ENCODE measurements at places on chromosomes 13 and 19. TPM values are rescaled to one million over a fixed set of nuclear protein-coding genes. Genes with fewer than 3 reads are reported as not detected.

DNA sequence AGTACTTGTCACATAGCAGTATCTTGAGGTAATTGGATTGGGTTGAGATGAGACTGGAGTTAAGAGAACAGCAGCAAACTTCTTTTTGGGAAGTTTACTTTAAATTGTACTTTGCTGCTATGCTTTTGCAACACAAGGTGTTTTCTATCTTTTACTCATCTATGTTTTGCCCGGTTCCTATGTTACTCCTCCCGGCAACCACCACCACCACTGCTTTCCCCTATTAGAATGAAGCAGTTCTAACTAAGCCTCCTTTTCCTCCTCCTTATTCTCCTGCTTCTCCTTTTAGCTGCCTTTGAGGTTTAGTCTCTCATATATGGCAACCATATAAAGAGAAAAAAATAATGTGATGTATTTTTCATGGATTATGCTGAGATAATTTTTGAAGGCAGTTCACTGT, 233.5 kb downstream of the ITGBL1 start:
- no peak for DNase-seq

DNA sequence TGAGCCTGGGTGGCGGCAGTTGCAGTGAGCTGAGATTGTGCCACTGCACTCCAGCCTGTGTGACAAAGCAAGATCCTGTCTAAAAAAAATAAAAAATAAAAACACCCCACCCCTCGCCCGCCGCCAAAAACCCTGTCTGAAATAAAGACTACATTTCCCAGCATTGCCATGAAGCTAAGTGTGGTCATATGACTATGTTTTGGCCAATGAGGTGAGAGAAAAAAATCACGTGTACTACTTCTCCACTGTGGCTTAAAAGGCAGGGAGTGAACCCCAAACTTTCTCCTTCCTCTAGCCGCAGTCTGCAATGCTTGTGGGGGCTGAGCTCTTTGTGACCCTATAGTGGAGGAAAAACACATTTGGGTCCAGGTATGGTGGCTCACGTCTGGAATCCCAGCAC, 54.9 kb downstream of the COLGALT1 start:
- no peak for DNase-seq

DNA sequence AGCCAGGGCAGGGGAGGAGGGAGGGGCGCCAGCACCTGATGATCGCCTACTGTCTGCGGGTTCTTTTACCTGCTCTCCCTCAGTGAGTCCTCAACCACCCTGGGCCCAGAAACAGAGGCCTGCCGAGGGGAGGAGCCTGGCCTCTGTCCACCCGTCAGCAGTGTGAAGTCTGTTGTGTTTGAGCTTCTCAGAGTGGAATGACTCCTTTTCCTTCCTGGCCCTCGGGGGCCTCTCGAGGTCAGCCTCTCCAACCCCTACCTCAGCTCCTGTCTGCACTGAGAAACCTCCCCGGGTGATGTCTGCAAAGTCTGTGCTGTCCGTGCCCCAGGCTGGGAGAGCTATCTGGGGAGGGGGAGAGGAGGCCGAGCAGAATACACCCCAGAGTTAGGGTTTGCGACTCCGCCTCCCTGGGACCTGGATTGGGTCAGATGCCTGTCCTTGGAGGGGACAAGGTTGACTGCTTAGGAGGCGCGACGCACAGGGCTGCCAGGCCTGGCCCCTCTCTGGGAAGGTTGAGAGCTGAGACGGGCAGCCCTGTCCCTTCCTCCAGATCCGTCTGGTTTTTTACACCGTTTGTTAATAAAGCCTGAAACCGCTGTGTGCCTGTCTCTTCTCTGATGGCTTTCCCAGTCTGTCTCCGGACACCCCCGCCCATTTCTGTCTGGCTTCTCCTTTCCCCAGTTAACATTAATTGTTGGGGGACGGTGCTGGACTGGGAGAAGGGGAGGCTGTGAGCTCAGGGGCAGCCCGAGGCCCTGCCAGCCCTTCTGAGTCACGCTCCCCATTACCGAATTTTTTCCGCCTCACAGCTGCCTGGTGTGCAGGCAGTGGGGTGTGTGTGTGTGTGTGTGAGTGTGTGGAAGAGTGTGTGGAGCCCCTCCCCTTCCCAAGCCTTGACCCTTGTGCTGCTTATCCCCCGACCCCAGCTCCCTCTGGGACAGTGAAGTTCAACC, 989 bp upstream of the SSC5D start:
- DNase-seq, result no peak

DNA sequence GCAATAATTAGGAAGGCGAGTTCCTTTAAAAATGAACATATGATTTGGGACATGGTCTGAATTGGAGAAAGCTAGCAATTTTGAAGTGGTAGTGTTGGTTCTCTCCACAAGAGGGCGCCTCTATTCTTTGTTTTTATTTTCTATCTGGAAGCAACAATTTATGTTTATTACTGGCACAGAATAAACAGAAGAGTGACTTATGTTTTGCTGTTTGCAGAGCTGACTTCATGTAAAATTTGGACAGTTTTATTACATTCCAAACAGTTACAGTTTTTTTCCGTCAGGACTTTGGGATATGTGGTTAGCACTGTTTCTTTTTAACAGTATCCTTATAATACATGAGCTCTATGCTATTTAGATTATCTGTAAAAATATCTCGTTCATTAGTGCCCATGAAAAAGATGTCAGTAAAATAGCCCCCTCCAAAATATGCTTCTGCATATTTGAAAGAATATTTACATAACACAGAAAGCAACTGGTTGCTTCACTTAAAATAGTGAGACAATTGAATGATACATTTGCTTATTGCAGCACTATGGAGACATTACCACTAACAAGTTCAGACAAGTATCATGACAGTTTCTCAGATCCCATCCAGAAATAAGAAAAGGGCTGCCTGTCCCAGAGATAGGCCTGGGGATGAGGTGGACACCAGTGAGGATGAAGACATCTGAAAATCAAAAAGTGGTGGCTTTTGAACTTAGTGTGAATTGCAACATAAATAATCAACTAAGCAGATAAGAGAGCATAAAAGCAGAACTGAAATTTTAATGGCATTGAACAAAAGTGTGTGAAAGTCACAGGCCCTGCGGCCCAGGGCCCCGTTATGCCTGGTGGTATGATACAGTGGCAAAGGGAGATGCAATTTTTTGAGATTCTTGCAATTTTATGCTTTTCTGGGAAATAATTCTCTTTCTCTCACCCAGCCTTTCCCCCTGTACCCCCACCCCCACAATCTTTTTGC, 32.3 kb upstream of the FGF9 start:
- no peak for DNase-seq

- DNase-seq, result no peak
Observed at GRCh38 chr19:12544401-12544876, 6.8 kb downstream of the ZNF564 start.

GRCh38 chr13:50125554-50126262, 110.5 kb downstream of the KCNRG start:
- peak; percentile 89 for DNase-seq

- peak; percentile 96 for DNase-seq
Observed at GRCh38 chr19:4375164-4376027, 25.0 kb downstream of the SH3GL1 start.

DNA sequence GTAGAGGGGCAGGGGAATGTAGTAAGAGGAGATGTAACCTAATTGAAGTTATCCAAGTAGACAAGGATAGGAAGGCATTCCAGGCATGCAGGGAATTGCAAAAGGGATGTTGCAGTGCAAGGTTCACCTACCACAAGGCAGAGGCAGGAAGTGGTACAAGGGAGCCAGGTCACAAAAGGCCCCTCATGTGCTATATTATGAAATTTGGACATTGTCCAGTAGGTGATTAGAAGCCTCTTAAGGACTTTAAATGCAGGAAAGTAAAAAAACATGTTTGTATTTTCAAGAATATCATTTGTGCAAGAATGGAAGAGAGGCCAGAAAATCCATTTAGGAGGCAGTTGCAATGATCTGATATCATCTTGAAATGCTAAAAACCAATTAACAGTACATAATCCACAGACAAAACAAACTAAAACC, 111.4 kb downstream of the FRY start:
- peak; percentile 88 for DNase-seq

DNA sequence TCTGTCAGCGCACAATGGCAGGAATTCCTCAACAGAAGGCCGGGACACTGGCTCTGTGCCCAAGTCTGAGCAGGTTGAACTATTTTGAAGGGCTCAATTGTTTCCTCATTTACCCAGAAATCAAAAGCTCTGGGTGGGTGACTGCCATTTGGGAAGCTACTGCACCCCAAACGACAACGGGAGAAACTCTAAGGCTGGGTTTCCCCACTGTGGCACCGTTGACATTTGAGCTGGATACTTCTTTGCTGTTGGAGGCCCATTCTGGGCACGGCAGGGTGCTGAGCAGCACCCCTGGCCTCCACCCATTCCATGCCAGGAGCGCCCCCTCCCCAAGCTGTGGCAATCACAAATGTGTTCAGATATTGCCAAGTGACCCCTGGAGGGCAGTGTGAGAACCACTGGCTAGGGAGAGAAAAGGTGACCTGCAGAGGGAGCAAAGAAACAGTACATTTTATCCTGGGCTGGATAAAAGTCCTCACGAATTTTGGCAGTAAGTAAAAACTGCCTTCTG, 62.5 kb downstream of the RFX2 start:
- peak; percentile 76 for DNase-seq

DNA sequence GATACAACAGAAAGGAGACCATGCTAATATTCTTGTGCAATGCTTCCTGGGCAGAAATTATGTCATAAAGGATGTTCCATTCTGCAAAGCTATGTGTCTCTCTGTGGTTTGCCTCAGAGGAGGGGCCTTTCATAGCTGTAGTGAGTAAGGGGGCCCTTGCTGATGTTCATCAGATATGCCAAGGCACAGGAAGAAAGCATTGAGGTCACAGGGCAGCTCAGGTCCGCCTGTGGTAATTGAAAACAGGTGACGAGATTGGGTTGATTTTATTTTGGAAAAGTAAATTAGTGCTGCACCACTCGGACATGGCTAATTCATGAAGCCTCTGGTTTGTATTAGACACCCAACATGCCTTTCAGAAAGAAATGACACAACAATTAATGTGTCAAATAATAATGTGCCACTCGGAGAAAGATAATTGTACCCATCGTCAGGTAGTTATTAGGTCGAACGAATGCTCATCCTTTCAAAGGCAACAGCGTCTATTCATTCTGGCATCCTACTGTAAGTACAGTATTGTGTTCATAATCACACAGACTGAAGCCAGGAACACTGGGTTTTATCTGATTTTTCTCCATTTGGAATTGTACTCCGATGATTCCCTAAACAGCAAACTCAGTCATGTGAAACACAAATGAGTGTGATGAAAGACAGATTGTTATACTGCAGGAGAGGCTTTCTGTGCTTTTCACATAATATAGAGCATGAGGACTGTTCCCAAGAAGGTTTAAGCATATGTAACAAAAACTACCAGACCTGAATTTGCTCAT, 421.6 kb upstream of the KLF12 start:
- no peak for DNase-seq

DNA sequence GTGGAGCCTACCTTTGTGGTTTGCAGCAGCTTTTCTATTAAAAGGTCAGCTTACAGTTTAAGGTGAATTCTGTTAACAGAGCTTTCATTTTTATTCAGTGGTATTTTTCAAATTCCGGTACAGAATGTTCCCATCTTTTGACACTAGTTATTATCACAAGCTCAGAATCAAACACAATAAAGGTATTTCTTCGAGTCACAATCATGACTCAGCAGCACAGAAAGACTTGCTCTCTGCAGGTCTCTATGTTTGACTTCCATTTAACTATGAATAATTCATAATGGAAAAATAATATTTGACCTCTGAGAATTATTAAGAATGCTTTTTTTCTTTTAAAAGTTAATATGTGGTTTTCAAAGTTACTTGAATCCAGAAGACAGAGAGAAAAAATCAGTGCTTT, 28.2 kb downstream of the DACH1 start:
- no peak for DNase-seq

- no peak for DNase-seq
Observed at GRCh38 chr13:19766591-19766990, 16.2 kb downstream of the PSPC1 start.

- DNase-seq, result no peak
Observed at GRCh38 chr19:35755550-35756376, 1.1 kb downstream of the HSPB6 start.

DNA sequence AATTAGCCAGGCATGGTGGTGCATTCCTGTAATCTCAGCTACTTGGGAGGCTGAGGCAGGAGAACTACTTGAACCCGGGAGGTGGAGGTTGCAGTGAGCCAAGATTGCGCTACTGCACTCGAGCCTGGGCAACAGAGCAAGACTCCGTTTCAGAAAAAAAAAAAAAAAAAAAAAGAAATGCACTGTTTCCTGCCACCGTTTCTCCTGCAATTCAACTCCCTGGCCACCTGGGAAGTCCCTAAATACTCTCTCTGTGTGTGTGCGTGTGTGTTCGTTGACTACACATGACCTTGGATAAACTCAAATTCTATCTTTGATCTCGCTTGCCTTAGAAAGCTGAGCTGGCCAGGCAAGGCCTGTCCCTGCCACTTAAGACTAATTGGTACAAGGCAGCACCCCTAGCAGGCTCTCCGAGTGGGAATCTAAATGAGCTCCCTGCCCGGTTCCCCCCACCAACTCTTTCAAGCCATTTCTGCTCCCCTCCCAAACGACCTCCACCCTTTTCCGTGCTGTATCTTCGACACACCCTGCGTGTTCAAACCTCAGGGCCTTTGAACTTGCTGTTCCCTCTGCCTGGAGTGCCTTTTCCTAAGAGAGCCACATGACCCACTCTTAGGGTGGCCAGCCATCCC, 5.2 kb upstream of the BCAT2 start:
- DNase-seq, result no peak

DNA sequence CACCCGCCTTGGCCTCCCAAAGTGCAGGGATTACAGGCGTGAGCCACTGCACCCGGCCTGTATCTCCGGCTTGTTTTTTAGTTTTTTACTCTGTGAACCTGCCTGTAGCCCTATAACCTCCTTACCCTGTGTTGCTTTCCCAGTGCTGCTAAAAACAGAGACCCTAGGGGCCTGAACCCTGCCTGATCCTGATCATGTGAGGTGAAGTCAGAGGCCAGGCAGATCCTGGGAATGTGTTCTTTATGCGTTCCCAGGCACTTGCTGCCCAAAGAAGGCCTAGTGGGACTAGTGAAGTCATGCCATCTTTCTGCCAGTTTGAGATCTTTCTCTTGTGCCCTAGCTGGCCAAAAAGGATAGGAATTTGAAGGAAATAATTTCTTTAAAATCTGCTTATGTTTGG, 4.6 kb downstream of the UBA2 start:
- no peak for DNase-seq

DNA sequence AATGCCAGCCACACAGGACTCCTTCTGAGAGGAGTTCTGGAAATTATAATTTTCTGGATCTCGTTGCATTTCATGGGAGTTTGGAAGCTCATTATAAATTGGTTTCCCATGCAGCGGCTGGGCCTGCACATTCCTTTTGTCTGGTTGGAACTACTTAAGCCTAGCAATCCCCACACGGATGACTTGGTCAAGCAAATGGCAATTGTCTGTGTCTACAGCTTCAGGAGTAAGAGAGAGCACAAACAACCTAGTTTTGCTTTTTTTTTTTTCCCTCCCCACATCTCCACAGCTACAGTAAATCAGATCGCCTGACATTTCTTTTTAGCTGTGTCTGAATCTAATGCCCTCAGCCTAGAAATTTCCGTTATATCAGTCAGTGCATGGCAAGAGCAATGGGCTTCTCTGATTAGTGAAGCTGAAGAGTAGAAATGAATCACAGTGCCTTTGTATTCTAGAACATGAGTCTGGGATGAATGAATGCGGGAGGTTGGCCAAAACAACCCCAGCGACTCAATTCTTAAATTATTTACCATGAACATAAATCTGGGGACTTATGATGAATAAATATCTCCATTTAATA, 15.1 kb downstream of the PCDH8 start:
- no peak for DNase-seq

The PLVAP gene
- not detected for total RNA-seq

The ZNF441 gene
- total RNA-seq, result 3.2 TPM

The F10 gene
- 34.3 TPM for total RNA-seq
